ENCODE measurements at places on chromosomes 1 and 21.

GRCh38 chr1:43769350-43769908 is 62.1 kb downstream of the ST3GAL3 start:
- no peak for DNase-seq

GRCh38 chr1:243483071-243483771 is 227.4 kb downstream of the SDCCAG8 start:
- DNase-seq = no peak

DNA sequence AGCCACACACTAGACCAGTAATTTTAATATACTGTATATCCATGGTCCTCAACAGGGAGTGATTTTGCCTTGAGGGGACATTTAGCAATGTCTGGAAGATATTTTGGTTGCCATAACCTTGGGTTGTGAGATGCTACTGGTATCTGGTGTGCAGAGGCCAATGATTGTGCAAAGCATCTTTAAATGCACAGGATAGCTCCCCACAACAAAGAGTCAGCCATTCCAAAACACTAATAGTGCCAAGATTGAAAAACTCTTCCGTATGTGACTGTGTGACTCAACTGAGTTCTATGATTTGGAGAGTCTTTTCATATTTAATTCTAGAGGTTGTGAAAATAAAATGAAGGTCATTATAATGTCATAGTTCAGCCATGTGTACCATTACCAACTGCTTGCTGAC is 141.4 kb upstream of the CACYBP start:
- no peak for DNase-seq

DNA sequence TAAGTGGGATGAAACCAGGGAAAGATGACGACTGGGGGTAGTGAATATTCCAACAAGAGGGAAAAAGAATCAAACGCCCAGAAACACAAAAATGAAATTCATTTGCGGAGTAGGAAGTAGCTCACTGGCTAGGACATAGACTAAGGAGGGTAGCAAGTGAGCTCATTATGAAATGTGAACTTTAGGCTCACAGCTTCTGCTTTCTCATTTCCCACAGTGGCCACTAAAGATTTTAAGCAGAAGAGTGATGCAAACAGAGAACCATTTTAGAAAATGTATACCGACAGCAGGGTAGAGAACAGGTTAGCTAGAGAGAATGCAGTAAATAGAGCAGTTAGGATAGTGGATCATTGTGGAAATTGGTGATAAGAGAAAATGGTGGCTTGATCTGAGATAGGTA is 3.5 kb downstream of the CD48 start:
- DNase-seq = no peak

DNA sequence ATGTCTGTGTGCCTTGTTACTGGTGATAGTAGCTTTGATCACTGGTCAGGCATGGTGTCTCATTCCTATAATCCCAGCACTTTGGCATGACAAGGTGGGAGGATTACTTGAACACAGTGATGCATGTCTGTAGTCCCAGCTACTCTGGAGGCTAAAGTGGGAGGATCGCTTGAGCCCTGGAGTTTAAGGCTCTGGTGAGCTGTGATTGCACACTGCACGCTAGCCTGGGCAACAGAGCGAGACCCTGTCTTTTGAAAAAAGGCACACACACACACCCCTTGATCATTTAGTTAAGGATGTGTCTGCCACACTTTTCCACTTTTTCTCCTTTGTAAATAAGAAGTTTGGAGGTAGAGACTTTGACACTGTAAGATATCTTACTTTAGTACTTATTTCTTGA is 15.1 kb downstream of the MIGA1 start:
- no peak for DNase-seq

GRCh38 chr1:88736633-88737248 is 52.7 kb downstream of the PKN2 start:
- peak; percentile 12 for DNase-seq

- DNase-seq = peak; percentile 33
Observed at GRCh38 chr1:15246960-15247614, at the start of gene FHAD1. Gene FHAD1 (plus strand): TSS chr1:15247223. CDS start chr1:15251785, 4,562 bp downstream.

Measured in activated CD4-positive, alpha-beta T cell treated with anti-CD3 and anti-CD28 coated beads for 4 hours (primary cell).